ENCODE measurements at places on chromosomes 2 and 18. TPM values are rescaled to one million over a fixed set of nuclear protein-coding genes. Genes with fewer than 3 reads are reported as not detected.

SLC9A2 gene
- 0.11 TPM for total RNA-seq

DNAJC5G gene
- total RNA-seq = 0.18 TPM

RFX8 gene
- total RNA-seq = 0.21 TPM

AKAIN1 gene
- not detected for total RNA-seq

CHST10 gene
- total RNA-seq = 24.4 TPM

ALPP gene
- 0.20 TPM for total RNA-seq

CIB4 gene
- not detected for total RNA-seq

GRCh38 chr2:205998583-205998982, 87.4 kb downstream of the INO80D start:
- peaks cover 6% of the 10 kb centered on the region for H3K36me3 ChIP-seq
- no peak for DNase-seq
- no peaks in the 10 kb centered on the region for H3K4me1 ChIP-seq
- no peak overlapping the region for H3K4me3 ChIP-seq
- H3K27ac ChIP-seq = peak overlapping the region; percentile 14

- no peak overlapping the region for H3K27ac ChIP-seq
- no peak overlapping the region for H3K4me3 ChIP-seq
- H3K36me3 ChIP-seq = no peaks in the 10 kb centered on the region
- peaks cover 4% of the 10 kb centered on the region for H3K4me1 ChIP-seq
Measured at GRCh38 chr2:10826625-10827024, 14.0 kb upstream of the PDIA6 start.

DNA sequence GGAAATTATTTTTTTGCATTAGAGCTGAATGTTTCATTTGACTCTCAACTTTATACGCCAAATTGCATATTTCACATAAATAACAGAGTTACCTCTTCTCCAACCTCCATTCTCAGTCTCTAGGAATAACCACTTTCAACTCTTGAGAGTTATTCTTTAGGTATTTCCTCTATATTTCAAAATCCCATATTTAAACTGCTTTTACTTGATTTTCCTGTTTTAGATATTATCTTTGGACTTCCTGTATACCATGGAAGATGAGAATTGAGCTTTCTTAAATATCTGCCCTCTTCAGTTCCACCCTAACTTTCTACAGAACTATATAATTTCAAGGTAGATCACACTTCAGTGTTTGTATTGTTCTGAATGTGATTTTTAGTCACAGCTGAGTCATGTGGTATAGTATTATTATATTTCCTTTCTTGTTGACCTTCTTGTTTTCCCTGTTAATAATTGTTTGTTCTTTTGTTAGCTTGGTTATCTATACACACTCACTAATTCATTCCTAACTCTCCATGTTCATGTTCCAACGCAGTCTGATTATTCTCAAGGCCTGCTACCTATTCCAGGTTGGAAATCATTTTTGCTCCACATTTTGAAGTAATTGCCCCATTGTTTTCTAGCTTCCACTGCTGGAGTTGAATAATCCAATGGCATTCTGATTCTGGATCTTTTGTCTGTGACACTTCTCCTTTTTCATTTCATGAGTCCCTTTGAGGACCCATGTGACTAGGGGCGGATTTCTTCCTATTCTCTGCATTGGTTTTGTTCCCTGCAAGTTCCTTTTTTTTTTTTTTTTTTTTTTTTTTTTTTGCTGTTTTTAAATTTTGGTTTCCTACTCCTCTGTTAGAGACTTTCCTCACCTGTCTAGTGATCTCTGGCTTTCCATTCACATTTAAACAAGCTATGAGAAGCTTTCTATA, 156.8 kb upstream of the RBMS1 start:
- H3K4me1 ChIP-seq = peaks cover 16% of the 10 kb centered on the region
- H3K36me3 ChIP-seq = no peaks in the 10 kb centered on the region
- no peak for DNase-seq
- no peak overlapping the region for H3K27ac ChIP-seq
- H3K27me3 ChIP-seq = no peaks in the 10 kb centered on the region

DNA sequence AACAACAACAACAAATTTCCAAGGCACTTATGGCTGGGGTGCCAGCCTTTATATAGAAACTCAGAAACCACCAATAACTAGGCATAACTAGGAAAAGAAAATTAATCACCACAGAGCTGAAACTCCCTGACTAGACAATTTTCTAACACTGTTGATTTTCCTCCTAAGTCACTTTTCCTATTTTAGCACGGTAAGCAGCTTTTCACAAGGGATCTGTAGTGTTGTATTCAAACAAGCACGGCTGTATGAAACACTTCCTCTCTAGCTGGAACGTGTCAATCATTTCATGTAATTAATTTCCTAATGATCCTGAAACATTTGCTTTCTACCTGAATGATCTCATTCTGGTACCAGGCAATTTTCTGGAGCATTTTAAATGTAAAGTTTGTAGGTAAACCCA, 645.0 kb downstream of the IRS1 start:
- no peaks in the 10 kb centered on the region for H3K36me3 ChIP-seq
- no peak overlapping the region for H3K4me3 ChIP-seq
- H3K27ac ChIP-seq = peak overlapping the region; percentile 6
- H3K27me3 ChIP-seq = no peaks in the 10 kb centered on the region

- DNase-seq = no peak
- H3K27ac ChIP-seq = no peak overlapping the region
- no peak overlapping the region for H3K4me3 ChIP-seq
- peaks cover 3% of the 10 kb centered on the region for H3K27me3 ChIP-seq
- peaks cover 42% of the 10 kb centered on the region for H3K4me1 ChIP-seq
Measured at GRCh38 chr2:20563251-20563650, 87.6 kb downstream of the HS1BP3 start.

DNA sequence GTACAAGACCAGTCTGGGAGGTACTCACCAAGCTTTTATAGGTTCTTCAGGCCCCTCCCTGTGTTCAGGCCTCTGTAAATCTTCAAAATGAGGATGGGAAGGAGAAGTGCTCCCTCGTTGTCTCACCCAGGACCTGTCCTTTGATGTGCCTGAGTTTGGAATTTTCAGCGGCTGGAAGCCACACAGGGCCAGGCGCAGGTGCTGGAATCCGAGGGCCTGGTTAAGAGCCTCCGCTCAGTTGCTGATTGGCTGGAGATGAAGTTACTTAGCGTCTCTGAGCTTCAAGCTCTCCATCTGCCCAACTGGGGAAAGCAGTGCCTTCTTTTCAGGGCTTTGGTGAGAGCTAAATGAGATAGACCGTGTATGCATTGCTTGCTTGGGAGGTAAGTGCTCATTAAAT, 30.0 kb downstream of the HJURP start:
- no peaks in the 10 kb centered on the region for H3K36me3 ChIP-seq
- no peak for DNase-seq
- H3K4me1 ChIP-seq = peaks cover 5% of the 10 kb centered on the region
- no peak overlapping the region for H3K27ac ChIP-seq

DNA sequence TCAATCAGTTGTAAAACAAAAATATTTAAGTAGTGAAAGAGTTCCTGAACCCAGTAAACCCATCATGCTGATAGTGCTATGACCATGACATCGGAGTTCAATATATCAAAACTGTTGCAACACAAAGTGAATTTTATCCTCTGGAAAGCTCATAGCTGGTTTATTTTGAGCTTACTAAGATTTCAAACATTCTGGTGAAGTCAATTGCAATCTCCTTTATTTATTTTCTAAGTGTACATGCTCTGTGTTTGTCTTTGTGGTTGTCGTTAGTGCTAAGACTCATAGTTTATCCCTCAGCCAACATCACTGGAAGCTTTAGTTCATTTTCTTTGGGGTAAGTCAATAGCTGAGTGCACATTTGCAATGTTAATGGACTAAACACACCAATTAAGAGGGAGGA, 91.9 kb downstream of the QPCT start:
- H3K4me1 ChIP-seq = no peaks in the 10 kb centered on the region
- no peaks in the 10 kb centered on the region for H3K27me3 ChIP-seq
- no peak overlapping the region for H3K27ac ChIP-seq
- H3K4me3 ChIP-seq = no peak overlapping the region

DNA sequence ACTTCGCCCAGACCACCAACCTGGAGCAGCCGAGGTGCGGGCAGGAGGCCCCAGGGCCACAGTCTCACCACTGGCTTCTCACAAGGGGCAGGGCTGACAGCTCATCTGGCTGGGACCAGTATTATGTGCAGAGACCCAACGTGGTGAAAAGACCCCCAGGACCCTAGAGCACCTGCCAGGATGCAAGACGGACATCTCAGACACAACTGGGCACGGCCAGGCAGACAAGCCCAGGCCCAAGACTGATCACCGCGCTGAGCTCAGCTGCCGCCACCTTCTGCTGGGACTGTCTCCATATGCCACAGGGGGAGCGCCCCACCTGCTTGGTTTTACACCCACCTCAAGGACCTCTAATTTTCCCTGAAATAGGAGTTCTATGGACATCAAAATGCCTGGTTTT, 23.2 kb downstream of the HDAC4 start:
- no peaks in the 10 kb centered on the region for H3K27me3 ChIP-seq
- no peaks in the 10 kb centered on the region for H3K36me3 ChIP-seq
- DNase-seq = no peak
- H3K27ac ChIP-seq = no peak overlapping the region

GRCh38 chr2:16644221-16644925, 21.3 kb downstream of the CYRIA start:
- DNase-seq = no peak
- no peak overlapping the region for H3K27ac ChIP-seq
- no peak overlapping the region for H3K4me3 ChIP-seq
- no peaks in the 10 kb centered on the region for H3K36me3 ChIP-seq
- H3K4me1 ChIP-seq = peaks cover 28% of the 10 kb centered on the region
- no peaks in the 10 kb centered on the region for H3K27me3 ChIP-seq

GRCh38 chr18:984004-984403, 79.3 kb downstream of the ADCYAP1 start:
- H3K36me3 ChIP-seq = peaks cover 7% of the 10 kb centered on the region
- no peak overlapping the region for H3K27ac ChIP-seq
- H3K4me3 ChIP-seq = no peak overlapping the region

DNA sequence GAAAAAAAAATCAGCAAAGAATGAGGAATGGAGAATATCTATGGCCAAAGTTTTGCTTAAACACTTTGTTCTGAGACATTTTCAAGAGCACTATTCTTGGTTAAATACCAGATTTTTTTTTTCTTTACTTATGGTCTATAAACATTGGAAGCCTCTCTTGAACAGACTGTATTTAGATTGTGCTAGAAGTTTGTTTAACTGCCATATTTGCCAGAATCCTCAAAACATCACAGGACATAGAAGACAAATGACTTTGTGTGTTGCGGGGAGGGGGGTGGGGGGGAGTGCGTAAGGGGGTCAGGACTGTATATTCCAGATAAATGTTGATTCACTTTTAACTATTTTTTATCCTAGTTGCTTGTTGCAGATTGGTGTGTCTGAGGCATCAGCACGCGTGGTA, 262.0 kb downstream of the MEIS1 start:
- peaks cover 68% of the 10 kb centered on the region for H3K4me1 ChIP-seq
- H3K27ac ChIP-seq = no peak overlapping the region
- no peak for DNase-seq
- H3K36me3 ChIP-seq = no peaks in the 10 kb centered on the region

DNA sequence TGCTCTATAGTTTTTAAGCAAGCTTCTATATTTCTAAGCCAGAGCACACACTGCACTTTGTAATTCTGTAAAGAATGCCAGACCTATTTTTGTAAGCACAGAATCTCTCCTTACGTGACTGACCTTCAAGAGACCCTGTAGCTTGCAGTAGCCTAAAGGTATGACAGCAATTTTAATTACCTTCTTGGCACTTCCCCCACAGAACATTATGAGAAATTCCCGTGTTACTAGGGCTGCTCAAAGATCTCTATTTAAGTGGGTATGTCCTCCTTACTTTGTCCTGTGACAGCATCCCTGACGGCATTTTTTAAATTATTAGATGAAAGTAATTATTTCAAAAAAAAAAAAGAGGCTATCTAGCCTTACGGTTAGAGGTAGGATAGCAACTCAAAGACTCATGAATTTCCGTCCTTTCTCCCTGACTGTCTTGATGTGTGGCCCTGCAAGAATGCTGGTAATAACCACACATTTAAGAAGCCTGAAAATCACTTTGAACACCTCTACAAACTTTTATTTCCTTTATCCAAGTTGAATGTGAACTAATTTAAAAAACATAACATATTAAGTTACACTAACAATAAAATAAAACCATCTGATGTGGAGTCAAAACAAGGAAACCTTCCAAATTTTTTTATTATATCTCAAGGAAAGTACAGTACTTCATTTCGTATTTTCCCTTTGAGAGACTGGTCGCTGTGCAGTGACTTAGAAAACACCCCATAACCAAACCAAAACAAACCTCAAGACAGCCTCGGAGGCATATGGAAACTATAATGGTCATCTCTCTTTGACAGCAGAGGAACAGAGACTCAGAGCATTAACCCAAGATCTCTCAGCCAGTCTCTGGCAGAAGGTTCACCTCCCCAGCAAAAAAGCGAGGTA, 54.9 kb downstream of the THUMPD2 start:
- H3K4me1 ChIP-seq = peaks cover 42% of the 10 kb centered on the region
- H3K36me3 ChIP-seq = no peaks in the 10 kb centered on the region
- no peak for DNase-seq
- no peak overlapping the region for H3K27ac ChIP-seq
- no peak overlapping the region for H3K4me3 ChIP-seq

DNA sequence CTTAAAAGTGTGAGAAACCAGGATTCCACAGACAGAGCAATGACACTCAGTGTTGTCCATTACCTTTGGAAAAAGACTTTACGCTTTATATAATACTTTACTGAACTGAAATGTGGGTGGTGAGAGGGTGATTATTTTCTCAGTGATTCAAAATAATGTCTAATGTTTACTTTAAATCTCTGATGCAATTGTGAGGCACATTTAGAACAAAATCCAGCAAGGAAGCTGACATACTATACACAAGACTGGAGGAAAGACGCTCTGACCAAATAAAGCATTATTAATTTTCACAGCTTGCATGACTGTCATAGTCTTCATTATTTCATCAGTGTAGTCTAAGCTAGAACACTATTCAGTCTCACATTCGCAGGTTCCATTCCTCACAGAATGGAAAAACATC, 34.1 kb upstream of the STAT1 start:
- peaks cover 20% of the 10 kb centered on the region for H3K4me1 ChIP-seq
- H3K4me3 ChIP-seq = no peak overlapping the region
- DNase-seq = no peak
- no peaks in the 10 kb centered on the region for H3K36me3 ChIP-seq
- no peaks in the 10 kb centered on the region for H3K27me3 ChIP-seq
- no peak overlapping the region for H3K27ac ChIP-seq

DNA sequence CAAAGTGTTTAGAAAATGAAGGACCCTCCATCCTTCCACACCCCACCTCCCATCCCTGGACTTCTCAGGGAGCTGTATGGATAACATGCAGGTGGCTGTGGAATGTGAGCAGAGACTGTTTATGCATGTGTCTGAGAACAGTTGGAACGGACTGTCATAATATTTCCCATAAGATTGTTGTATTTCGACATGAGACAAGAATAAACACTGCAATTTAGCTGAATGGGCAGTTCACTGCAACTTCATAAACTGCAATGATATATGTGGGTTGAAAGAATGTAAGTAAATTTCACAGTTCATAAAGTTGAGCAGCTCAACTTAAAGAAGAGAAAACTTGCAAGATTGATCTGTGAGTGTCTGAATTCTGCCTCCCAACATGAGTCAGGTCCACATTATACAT, 74.6 kb downstream of the MEP1B start:
- 0 out of 2 replicates have a peak, but pooled peaks cover 1% of the 10 kb centered on the region for H3K36me3 ChIP-seq
- H3K27ac ChIP-seq = no peak overlapping the region
- H3K4me1 ChIP-seq = peaks cover 2% of the 10 kb centered on the region
- no peak for DNase-seq

Data from WTC11 (cell line).